ENCODE measurements at places on chromosomes 4 and X.

GRCh38 chr4:87317527-87317926, 5.2 kb downstream of the HSD17B13 start:
- DNase-seq = no peak

GRCh38 chr4:23477905-23478304, 411.9 kb downstream of the PPARGC1A start:
- no peak for DNase-seq

- peak; percentile 67 for DNase-seq
Observed at GRCh38 chr4:38857354-38858096, 908 bp upstream of the TLR6 start.

GRCh38 chr4:76589872-76590797, 155.1 kb downstream of the SHROOM3 start:
- DNase-seq = peak; percentile 76

GRCh38 chr4:117164338-117164737, 79.0 kb upstream of the TRAM1L1 start:
- no peak for DNase-seq

DNA sequence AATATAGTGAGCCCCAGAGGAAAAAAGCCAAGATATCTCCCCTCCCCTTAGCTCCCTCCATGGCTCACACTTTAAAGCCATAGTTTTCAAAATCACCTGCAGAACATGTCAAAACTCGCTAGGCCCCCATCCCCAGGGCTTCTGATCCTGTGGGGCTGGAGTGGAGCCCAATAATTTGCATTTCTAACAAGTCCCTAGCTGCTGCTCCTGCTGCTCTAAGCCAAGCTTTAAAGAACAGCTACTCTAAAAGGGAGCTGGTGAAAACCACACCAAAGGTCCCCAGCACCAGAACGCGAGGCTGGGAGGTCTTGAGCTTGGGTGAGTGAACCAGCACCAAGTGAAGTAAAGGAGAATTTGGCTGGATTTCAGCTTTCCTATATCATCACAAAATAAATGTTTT, 237.1 kb downstream of the ZNF674 start:
- no peak for DNase-seq

DNA sequence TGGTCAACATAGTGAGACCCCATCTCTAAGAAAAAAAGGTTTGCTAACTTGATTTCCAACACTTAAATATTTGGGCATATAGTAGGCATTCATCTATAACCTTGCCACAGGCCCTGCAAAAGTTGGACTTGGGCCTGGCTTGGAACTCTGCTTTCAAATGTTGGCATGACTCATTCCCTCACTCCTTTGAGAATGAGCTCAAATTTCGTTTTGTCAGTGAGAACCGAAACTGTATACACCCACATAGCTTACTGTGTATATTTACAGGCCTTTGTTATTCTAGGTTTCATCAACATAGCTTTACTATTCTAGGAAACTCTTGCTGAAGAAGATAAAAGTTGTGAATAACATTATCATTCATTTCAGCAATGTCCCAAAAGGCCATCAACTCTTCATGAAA, 88.7 kb upstream of the ELOVL6 start:
- DNase-seq = peak; percentile 34

DNA sequence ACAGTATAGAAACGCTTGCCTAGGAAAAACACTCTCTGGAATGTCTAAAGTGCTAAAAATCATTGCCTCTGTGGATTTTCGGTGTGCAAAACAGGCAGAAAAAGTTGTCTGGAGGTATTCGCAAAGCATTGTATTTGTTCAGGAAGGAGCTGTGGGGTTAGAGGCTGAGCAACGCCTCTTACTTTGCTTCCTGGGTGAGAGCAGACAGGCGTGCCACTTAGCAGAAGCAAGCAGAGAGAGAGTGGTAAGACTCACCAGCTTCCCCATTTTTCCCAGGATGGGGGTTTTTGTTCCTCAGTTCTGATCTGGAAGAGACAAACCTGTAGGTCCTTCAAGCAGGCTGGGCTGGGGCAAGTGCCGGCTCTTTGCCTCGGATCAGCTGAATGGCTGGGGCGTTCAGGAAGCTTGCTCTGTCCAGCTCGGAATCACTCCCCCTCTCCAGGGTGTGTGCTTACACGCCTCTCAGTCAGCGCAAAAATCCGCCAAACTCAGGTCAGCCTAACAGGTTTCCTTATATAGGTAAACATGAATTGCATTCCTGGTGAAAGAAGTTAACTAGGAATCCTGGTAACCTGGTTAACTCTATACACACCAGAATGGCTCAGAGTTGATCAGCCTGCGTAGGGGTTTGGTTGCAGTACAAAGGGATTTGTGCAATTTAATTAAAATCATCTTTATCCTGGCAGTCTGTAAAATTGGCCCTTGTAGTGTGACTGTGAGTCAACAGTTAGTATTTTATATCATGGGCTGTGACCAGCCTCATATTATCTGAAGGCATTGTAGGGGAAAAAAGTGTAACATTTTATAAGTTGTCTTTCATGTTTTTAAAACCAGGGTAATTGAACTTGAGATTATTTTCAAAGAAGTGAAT, 213.1 kb upstream of the MID1 start:
- DNase-seq = peak; percentile 1

DNA sequence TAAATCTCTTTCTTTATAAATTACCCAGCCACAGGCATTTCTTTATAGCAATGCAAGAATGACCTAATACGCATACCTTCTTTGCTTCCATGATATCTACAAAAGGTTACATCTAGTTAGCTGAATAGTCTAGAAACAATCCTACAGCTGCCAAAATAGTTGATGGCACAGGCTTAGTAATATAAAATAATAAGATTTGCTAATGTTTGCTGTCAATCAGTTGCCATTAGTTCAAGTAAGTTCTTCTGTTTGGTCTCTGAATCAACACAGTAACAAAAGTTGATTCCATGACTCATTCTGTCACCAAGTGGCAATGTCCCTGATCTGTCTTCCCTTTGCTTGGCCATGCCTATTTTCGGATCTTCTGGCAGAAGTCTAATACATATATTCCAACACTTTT, 470.2 kb downstream of the SPRY1 start:
- no peak for DNase-seq

- no peak for DNase-seq
Observed at GRCh38 chr4:189823591-189823990, 117.1 kb upstream of the FRG1 start.

GRCh38 chrX:149069899-149070298, 435.2 kb downstream of the IDS start:
- DNase-seq = no peak

GRCh38 chr4:76990288-76991080, 40.9 kb downstream of the SEPTIN11 start:
- peak; percentile 90 for DNase-seq

DNA sequence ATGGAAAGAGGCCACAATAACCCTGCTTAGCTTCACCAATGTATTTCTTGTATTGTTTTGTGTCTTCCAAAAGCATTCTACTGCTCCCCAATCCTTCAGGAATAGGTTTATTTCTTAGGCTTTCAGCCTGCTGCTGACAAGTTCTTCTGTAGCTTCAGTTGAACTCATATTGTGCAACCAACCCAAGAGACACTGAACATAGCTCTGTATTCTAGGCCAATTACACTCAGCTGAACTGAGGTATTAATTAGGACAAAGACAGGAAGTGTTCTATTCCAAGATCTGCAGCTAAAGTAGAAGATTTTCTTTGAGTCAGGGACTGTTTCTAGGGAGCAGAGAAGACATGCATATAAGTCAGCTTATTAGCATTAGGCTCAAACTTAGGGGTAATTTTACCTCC, 151.8 kb downstream of the LHFPL1 start:
- no peak for DNase-seq

GRCh38 chrX:45788941-45789348, 588.3 kb upstream of the DIPK2B start:
- no peak for DNase-seq

- no peak for DNase-seq
Observed at GRCh38 chrX:110175696-110176095, 142.2 kb downstream of the AMMECR1 start.

- DNase-seq = no peak
Observed at GRCh38 chr4:144645631-144646522, at the start of gene HHIP. Gene HHIP, plus strand, starts transcription at chr4:144646156. Its CDS starts 520 bp downstream, at chr4:144646676.

Data from fibroblast of skin of left quadriceps (primary cell).